ENCODE measurements at places on chromosomes 1 and 21.

DNA sequence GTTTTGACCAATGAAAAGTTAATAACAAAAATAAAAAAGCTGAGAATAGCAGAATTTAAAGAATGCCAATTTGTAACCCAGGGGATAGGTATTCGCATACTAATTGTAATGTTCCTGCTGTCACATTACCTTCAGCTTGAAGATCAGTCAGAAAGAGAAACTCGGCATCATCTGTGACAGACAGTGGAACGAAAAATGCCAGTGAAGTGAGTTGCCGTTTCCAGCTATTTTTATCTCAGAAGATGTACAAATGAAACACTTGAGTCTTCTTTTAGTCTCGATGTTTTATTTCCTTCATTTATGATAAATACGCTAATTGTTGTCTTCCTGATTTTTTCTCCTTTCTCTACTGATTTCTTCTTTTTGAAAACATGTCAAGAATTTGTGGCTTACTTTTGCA lies 26.1 kb downstream of the RGS21 start:
- DNase-seq = no peak

- DNase-seq = no peak
Observed at GRCh38 chr21:29661672-29662442, 277.9 kb downstream of the GRIK1 start.

- DNase-seq = no peak
Observed at GRCh38 chr1:102937401-102937800, 170.9 kb downstream of the COL11A1 start.

- DNase-seq = peak; percentile 57
Observed at GRCh38 chr1:155003766-155004351, 1.3 kb downstream of the ZBTB7B start.

- peak; percentile 71 for DNase-seq
Observed at GRCh38 chr21:42198929-42199867, 19.7 kb upstream of the ABCG1 start.

- DNase-seq = no peak
Observed at GRCh38 chr1:160646711-160647328, at the start of gene SLAMF1. Gene SLAMF1, minus strand, starts transcription at chr1:160647044. Its CDS starts 99 bp downstream, at chr1:160646945.

DNA sequence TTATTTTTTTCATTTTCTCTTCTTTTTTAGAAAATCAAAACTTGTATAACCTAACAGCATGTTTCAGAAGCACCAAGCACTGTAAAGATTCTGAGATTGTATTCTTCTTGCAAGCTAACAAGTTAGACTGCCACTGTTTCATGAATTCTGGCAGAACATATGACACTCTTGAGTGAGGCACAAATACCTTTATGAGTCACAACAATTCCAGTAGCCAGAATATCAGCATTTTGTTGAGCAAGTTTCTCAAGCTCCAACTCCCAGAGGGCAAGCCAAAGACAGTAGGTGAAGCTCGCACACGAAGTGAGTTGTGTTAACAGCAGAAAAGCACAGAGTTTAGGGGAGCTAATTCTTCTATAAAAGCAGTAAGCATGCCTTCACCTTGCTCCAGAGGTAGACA lies 268.8 kb upstream of the NCAM2 start:
- DNase-seq = peak; percentile 23

GRCh38 chr1:228500143-228500734 lies 13.1 kb downstream of the RNF187 start:
- DNase-seq = no peak

DNA sequence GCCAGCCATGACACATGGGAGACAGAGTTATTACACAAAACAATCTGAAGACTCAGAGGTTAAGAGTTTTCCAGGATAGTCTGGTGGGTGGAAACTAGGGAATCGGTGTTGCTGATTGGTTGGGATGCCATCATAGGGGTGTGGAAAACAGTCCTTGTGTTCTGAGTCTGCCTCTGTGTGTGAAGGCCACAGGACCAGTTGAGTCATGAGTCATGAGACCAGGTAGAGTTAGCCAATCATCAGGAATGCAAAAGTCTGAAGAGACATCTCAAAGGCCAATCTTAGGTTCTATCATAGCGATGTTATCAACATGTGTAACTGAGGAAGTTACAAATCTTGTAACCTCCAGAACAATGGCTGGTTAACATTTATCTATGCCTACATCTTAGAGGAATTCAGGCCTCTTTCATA lies 49.7 kb upstream of the NEK7 start:
- no peak for DNase-seq

Data from fibroblast of skin of scalp (primary cell).